ENCODE measurements at places on chromosomes 3 and 15.

GRCh38 chr3:8279476-8279875 is 222.1 kb upstream of the LMCD1 start:
- no peak for DNase-seq

- no peak for DNase-seq
Measured at GRCh38 chr15:88688394-88688933, 49.6 kb downstream of the ISG20 start.

DNA sequence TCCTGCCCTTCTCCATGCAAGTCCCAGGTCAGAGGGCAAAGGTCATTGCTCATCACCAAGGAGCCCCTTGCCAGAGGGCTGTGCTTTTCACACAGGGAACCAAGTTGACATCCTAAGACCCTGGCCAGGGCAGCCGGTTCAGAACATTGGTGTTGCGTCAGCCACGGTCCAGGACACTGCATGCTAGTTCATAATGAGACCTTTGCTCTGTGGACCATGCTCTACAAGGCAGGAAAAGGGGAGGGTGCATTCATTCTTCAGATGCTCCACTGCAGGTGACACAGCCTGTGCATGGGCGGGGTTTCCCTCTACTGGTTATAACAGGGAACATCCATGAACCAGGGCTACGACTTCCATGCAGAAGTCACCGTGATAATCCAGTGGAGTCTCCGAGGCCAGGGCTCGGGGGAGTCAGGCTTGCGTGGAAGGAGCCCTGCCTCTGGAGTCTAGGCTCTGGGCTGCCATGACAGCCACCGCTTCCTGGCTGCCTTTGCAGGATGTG is 81.6 kb downstream of the OCA2 start:
- no peak for DNase-seq

DNA sequence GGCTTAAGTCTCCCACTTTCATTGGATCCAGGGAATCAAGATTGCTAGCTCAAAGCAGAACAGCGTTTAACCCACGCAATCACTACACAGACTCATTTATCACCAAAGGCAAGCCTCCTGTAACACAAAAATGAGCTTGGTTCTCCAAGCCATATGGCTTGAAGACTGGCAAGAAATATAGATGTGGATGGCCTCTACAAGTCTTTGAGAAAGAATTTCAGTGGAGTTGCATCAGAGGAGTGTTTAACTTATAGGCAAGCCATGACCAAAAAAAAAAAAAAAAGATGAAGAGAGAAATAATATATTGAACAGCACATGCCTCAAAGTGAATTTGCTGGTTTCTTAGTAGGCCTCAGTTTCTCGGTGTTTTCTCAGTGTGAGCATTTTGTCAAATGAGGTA is 27.3 kb downstream of the PDZRN3 start:
- no peak for DNase-seq

DNA sequence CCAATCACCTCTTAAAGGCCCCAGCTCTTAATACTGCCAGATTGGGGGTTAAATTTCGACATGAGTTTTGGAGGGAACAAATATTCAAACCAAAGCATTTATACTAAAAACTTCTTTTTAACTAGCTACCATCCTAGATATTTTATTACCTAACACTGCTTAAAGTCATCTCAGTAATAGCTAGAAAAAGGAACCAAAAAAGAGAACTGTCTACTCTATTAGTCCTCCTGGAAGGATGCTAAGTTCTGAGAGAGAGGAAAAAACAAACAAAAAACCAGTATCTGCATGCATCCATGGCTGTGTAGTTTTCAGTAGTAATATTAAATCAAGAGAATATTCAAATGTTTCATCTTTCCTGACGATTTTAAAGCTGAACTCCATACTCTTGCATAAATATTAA is 5.8 kb downstream of the CPOX start:
- no peak for DNase-seq

- DNase-seq: no peak
Measured at GRCh38 chr15:71107501-71107815, 7.8 kb upstream of the THSD4 start.

GRCh38 chr3:12114251-12114650 is 44.5 kb downstream of the TIMP4 start:
- DNase-seq: no peak

Measured in DMS79 (cell line).